ENCODE measurements at places on chromosomes 3 and 15.
A peak's percentile ranks its signal among the peaks of the same experiment; 100 is the strongest.

DNA sequence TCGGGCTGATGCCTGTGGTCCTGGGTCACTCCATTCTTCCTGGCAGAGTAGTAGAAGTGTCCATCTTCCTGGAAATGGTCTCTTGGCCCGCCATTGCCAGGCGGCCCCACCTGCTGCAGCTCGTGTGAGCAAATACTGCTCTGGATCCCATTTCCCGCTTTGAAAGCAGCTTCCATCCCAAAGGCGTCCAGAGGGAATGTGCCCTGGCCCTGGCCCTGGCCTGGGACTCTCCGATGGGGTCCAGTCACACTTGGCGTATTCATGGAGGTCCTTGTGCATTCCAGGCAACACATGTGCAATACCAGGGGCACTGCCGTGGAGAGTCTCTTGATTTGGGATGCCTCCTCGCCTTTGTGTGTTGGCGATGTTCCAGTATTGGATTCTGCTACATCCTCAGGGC lies 111.1 kb downstream of the SNRPN start:
- no peak for DNase-seq

- DNase-seq = no peak
Measured at GRCh38 chr3:94093151-94093550, 30.3 kb downstream of the NSUN3 start.

GRCh38 chr15:66803182-66803729 lies 101.2 kb downstream of the SMAD6 start:
- DNase-seq = peak; percentile 98

GRCh38 chr3:168048414-168049330 lies 47.1 kb downstream of the GOLIM4 start:
- no peak for DNase-seq

- DNase-seq = no peak
Measured at GRCh38 chr3:142613491-142613890, 17.3 kb downstream of the PLS1 start.

GRCh38 chr3:154469585-154469984 lies 39.6 kb upstream of the GPR149 start:
- no peak for DNase-seq

- no peak for DNase-seq
Measured at GRCh38 chr3:168801794-168802193, 706.1 kb upstream of the GOLIM4 start.

DNA sequence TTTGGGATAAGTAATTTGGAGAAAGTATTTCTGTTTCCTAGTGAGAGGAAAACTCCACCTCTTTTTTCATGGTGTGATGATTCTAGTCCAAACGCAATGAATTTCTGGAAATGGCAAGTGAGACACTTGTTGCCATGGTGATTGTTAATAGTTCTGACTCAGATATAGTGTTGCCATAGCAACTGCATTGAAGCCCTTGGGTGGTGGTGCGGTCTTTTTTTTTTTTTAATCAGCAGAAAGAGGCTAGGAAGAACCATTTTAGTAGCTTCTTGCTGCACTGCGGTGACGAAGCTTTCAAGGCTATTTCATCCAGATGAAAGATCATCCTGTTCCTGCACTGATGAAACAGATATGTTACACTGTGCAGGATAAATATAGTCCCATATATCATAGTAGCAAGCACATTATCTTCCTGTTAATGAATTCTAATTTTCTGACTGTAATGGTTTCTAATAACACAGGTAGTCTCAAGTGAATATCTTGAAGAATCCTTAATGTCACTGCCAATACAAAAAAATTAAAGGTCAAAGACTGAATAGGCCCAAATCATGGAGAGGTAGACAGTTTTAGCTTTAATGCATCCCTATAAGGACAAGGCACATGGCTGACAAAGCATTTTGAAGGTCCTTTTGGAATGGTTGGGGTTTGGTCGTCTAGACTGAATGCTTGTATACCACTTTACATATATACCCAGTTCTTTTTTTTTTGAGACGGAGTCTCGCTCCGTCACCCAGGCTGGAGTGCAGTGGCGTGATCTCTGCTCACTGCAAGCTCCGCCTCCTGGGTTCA lies 125.1 kb upstream of the ZBTB20 start:
- peak; percentile 36 for DNase-seq

DNA sequence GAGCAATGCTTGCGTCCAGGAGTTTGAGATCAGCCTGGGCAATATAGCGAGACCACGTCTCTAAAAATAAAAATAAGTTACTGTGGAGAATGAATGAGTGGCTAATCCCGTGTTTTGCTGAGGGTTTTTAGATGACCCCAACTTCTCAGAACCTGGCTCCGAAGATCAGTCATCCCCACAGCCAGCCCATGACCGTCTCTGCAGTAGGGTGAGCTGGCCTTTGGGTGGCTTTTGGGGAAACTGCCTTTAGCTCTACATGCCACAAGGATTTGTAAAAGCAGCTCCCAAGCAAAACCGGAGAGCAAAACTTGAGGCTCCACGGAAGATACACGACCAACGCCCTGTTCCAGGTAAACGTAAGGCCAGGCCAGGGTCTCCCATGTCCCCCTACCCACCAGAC lies 39.2 kb upstream of the TFRC start:
- DNase-seq = no peak

DNA sequence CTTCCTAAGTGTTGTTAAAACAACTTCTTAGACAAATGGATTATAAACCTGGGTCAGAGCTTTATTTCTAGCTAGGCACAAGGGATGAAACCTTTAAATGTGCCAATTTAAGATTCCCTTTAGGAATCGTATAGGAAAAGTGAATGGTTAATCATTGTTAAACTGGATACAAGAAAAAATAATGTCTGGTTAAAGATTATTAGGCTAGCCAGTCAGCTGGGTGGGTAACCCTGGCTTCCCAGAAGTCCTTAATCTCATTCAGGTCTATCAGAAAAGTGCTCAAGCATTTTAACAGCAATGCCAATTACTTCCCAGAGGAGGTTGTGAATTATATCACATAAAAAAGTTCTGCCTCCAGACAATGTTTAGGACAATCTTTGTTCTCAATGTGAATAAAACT lies 37.6 kb downstream of the NANOGP8 start:
- DNase-seq = no peak

GRCh38 chr15:40358471-40359353 lies 693 bp downstream of the DISP2 start:
- no peak for DNase-seq

- no peak for DNase-seq
Measured at GRCh38 chr15:52862677-52863076, 72.5 kb upstream of the ONECUT1 start.

GRCh38 chr3:30305021-30305420 lies 301.4 kb upstream of the TGFBR2 start:
- no peak for DNase-seq

- DNase-seq = no peak
Measured at GRCh38 chr3:132549890-132550578, 47.0 kb upstream of the ACKR4 start.

GRCh38 chr15:50707878-50708427 lies 21.4 kb upstream of the TRPM7 start:
- no peak for DNase-seq

DNA sequence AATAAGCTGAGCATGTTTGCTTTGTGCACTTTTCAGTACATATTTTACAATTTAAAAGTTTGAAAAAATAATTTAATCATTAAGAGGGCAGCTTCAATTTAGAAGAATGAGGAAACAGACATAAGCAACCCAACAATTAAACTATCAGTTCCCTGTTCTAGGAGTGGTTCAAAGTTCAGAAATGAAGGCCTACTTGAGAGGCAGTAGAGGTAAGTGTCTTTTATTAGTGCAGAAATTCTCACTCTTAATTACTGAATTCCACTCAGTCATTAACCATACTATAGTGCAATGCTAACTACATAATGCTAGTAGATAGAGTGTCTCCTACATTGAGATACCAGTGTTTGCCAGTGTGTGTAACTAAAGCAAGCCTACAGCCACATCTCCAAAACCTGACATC lies 73.1 kb downstream of the TNIK start:
- DNase-seq = no peak

DNA sequence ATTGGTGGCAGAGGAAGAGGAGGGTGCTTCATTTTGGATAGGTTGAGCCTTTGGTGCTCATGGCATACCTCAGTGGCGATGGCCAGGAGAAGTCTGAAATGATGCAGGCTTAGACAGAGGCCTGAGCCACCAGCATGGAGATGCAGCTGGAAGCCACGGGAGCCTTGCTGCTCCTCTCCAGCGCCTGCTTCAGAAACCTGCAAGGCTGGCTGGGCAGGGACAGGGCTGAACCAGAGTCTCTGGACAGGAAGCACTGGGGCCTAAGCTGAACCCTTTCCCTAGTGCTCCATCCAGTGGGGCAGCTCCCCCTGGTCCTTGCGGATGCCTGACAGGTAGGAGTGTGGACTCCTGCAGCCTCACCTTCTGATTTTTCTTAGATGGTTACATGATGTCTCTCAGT lies 36.7 kb upstream of the ADCY5 start:
- no peak for DNase-seq

DNA sequence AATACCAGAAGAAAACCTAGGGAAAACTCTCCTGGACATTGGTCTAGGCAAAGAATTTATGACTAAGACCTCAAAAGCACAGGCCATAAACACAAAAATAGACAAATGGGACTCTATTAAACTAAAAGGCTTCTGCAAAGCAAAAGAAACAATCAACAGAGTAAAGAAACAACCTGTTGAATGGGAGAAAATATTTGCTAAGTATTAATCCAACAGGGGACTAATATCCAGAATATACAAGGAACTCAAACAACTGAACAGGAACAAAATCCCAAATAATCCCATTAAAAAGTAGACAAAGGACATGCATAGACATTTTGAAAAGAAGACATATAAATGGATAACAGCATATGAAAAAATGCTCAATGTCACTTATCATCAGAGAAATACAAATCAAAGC lies 6.9 kb upstream of the ACVR2B start:
- DNase-seq = no peak

DNA sequence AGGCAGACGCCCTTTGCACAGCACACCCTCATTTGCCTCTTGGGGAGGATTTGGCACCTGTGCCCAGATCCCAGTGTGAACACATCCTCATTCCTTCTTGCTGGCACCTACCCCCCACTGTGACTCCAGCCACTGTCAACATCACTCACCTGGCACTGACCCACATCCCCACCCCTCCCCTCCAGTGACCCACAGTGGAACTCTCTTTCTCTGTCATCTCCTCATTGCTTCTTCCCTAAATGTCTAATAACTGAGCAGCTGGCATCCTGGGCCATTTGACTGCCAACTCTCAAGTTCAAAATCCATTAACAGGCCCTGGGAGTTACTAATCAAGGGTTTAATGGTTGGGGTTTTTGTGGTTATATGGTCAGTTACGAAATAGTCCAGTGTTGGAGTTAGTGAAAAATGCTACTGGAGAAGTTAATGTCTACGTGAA lies 14.4 kb downstream of the SNAPC5 start:
- no peak for DNase-seq

DNA sequence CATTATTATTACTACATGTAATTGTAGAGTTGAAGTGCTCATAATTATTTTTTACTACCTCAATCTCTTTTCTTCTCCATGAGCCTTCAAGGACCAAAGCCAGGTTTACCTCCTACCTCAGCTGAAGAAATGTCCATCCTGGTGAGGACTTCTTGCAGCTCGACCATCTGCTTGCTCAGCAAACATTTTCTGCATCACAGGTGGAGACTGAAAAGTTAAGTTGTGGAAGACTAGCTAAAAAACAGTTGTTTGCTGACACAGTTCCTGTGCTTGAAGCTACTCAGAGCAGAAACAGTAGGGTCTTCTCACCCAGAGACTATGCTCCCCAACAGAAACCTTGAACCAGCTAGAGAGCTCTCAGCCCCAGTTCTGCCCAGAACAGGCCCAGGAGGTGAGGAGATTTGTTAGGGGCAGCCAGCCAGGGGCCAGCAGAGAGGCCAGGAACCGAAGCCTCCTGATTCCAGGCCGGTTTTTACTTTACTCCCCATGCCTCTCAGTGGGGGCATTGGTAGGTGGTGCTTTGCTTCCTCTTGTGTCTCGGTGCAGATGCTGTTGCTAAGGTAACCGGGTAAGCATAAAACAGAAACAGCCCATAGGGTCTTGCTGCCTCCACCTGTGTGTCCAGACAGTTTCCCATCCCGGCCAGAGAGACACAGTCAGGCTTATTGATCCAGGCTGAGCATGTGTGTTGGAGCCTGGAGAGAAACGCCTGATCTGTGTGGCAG lies 54.9 kb downstream of the CCNL1 start:
- no peak for DNase-seq

DNA sequence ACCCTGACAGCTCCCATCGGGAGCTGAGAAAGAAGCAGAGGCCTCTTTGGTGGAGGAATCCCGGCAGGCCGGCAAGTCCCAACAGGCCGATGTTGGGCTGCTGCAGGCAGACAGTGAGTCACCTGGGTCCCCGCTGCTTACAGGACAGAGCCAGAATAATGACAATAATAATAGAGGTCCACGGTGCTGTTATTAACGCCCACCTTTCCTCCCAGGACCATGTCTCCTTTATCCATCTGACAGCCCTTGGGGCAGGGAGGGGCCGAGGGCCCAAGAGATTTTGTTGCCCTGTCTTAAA lies 29.3 kb upstream of the MAGEF1 start:
- no peak for DNase-seq

- DNase-seq = no peak
Measured at GRCh38 chr3:48440590-48440958, 517 bp downstream of the TMA7 start.

- no peak for DNase-seq
Measured at GRCh38 chr3:135581806-135582205, 383.7 kb upstream of the PPP2R3A start.

DNA sequence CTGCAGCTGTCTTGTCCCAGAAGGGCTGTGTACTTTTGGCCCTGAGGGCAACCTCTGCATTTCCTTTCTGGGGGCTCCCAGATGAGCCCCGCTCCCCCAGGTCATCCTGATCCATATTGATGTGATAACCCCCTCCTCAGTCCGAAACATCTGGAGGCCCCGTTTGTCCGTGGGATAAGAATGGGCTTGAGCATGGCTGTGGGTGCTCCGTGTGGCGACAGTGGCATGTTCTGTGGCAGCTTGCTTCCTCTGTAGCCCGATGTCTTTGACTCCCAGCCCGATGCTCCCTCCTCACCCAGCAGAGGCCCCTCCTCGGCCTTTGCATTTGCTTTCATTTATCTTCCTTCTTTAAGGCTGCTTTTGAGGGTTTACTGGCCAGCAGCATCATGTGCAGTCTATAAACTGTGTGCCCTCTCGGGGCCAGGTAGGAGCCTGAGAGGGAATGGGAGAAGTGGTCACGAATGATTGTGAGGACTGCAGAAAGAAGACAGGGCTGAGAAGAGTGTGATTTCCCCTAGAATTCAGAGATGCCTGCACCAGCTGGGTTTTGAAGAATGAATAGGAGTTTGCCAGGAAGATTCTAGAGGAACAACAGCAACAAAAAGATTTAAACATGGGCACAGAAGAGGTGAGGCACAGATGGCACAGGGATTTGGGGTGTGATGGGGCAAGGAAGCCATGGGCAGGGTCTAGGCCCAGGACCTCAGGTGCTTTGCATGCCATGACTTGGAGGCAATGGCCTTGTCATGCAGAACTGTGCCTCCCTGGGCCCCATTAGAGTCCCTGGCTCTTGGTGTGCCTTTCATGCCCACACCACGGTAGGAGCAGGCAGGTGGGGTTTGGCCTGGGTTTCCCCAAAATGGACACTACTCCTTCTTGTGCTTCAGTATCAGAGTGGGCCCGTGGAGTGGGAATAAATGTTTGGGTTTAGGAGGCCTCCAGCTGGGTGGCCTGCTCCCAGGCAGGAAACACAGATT lies 34.2 kb downstream of the APBA2 start:
- no peak for DNase-seq

- no peak for DNase-seq
Measured at GRCh38 chr3:143348486-143349327, 229.1 kb downstream of the CHST2 start.

- no peak for DNase-seq
Measured at GRCh38 chr3:39141171-39141995, 12.0 kb downstream of the CSRNP1 start.
